Articular chondrocyte of knee joint (primary cell): ENCODE measurements at places on chromosomes 7 and 10. TPM values are rescaled to one million over a fixed set of nuclear protein-coding genes. Genes with fewer than 3 reads are reported as not detected.

RADIL gene
- 1.0 and 1.6 TPM in 2 replicates for total RNA-seq

SLC13A1 gene
- not detected in 2 replicates for total RNA-seq

NOS3 gene
- total RNA-seq: 1.7 and 1.8 TPM in 2 replicates

ITGA8 gene
- under 0.01 TPM in 1 of 2 replicates, not detected in the other for total RNA-seq

OR6V1 gene
- total RNA-seq: not detected in 2 replicates

PLAU gene
- total RNA-seq: 40.5 and 42.2 TPM in 2 replicates
